ENCODE measurements at places on chromosomes 6 and 20.

DNA sequence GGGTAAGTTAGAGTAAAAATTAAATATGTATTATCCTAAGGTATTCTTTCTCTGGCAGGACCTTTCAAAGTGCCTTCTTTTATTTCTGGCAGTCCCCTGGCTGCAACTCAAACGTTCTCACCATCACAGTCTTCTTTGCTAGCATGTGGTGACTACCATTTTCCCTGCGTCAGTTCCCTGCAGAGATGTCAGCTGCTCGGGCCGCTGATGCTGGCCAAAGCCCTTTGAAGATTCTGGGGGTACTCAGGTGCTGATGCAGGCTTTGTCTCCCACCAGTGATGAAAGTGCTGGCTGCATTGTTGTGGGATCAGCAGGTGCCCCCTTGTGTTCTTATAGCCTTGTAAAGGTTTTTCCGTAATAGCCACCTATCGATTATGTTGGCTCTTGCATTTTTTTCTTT lies 140.1 kb downstream of the BTBD3 start:
- DNase-seq, result no peak

DNA sequence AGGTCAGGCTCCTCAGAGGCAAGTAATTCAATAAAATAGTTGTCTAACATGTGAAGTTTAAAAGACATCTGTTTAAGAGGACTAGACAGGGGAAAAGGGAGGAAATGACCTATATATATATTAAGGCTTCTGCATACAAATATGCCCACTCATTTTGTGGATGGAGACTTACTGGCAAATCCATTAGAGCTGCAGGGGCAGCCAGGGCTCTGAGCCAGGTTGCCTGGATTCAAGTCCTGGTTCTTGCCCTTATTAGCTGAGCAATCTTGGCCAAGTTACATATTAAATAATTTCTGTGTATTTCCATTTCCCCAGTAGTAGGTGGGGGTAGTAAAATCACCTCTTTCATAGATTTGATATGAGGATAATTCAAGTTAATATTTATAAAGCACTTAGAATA lies 287.0 kb upstream of the RIMS1 start:
- no peak for DNase-seq

- DNase-seq, result no peak
Measured at GRCh38 chr6:53910834-53911233, 116.0 kb downstream of the LRRC1 start.

DNA sequence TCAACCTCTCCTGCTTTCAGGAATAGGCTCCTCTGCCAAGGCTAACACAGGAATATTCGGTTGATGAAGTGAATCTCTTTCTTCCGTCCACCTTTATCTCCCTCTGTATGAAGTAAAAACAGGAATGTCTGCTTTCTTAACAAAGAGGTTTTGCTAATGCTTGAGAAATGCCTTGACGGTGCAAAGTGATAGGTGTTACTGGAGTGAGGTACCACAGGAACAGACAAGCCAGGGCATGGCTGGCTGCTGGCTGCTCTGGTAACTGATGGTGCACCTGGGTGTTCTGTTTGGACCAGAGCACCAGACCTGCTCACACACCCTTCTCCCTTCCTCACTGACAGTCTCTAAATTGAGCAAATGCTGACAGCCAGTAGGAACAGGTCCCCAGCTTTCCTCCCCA lies 174.0 kb upstream of the FBXL4 start:
- no peak for DNase-seq

DNA sequence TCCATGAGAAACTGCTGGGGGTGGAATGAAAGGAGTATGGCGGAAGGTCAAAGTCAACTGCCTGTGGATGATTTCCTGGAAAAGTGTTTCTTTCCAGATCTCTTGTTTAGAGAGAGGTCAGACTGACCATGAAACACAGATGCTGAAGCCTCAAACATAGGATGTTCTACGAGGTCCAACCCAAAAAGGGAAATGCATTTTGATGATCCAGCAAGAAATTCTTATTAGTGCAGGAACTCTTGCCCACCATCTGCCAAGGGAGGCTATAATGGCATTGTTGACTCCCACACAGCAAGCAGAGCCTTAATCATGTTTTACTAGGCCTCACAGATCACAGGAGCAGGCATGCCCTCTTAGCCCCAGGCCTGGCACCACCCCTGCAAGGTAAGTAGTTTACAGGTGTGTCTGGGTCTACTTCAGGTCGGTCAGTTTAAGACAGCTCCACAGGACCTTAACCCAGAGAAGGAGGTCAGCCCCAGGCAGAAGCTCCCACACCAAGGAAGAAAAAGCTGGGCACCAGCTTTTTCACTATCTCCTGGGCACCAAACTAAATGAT lies 67.6 kb upstream of the CNKSR3 start:
- no peak for DNase-seq

DNA sequence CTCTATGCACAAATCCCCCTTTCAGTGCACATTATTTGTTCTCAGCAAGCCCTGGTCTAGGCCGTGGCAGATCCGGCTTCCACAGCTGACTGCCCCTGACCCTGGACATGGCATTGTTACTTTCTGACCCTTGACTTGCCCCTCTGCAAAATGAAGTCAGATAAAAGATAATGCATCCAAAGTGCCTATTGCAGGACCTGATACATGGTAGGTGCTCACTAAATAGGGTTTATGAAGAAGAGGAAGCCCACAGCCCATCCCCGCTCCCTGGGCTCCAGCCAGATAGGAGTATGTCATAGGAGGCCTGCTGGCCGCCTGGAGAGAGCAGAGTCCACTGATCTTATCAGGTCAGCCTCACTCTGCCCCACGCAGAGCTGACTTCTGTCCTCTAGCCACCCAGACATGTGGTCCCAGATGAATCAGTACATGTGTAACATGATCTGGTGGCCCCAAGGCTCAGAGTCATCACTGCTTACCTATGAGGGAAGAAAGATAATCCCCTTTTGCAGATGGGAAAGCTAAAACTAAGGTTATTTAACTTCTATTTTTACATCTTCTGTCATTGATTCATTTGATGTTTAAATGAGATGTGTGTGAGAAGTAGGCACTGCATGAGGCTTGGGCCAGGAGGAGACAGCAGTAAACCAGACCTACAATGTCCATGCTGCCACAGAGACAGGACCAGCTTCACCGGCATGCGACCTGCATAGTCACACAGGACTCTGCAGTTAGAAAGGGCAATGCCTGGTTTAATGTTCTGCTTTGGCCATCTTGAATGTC lies 20.4 kb downstream of the MAFB start:
- no peak for DNase-seq

DNA sequence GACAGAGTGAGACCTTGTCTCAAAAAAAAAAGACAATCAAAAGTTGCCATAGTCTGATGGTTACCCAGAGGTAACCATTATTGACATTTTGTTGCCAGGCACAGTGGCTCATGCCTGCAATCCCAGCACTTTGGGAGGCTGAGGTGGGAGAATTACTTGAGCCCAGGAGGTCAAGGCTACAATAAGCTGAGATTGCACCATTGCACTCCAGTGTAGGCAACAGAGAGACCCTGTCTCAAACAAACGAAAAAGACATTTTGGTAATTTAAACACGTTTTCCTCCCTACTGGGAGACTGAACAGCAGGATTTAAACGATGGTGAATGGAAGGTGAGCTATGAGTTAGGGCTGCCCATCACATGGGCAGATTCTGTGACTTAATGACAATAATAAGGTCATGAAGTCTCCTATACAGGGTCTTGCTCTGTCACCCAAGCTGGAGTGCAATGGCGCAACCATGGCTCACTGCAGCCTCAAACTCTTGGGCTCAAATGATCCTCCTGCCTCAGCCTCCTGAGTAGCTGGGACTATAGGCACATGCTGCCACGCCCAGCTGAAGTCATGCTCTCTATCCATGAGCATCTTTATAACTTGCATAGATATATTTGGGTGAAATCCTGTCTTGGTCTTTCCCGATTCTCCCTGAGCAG lies 4.2 kb upstream of the ASXL1 start:
- DNase-seq, result no peak

DNA sequence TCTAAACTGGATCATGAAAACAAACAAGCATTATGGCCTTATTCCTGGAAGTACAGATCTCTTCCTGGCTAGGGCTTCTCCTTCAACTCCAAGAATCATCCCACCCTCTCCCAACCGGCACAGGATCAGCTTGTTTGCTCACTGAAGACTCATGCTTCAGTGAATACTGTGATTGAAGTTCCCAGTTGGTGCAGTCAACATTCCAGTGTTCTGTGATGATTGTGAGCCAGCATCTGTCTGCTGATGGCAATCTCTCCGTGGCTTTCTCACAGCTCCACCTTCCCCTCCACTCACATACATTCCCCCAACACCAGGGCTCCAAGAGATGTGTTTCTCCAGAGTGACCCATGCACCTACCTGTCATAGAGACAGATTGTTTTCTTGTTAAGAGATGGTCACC lies 421.3 kb upstream of the BTBD3 start:
- no peak for DNase-seq

DNA sequence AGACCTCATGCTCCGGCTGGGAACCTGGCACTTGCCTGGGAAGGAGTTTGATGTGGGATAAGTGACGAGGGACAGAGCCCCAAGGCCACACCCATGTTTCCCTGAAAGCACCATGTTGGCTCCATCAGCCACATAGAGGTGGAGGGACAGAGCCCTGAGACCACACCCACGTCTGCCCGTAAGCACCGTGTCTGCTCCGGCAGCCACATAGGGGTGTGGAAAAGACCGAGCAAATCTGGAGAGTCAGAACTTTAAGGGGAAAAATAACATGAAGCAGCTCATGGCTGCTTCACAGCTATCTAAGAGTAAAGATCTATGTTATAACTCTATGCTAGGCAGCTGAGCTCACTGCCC lies 15.3 kb downstream of the SLCO4A1 start:
- no peak for DNase-seq

GRCh38 chr20:45575931-45576330 lies 3.2 kb downstream of the WFDC8 start:
- DNase-seq, result no peak
